ENCODE measurements at places on chromosomes 5 and 9.

DNA sequence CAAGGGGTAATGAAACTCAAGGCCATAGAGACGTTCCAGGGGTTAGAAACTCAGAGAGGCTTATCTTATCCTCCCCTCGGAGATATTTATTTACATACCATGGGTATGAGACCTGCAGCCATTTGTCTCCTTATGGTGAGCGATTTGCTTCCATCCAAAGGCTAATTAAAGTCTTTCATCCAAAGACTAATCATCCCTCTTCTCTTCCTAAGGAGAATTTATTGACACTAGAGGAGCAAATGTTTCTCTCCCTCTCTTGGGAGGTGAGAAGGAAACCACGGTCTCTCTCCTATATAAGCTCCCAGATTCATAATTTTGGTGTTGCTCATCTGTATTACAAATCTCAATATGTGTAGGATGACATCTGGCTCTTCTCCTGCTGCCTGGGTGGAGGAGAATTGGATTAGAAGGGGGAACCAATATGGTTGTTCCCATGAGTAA, 31.0 kb upstream of the RPS23 start:
- DNase-seq: peak; percentile 29

GRCh38 chr5:172455511-172456061, 1.3 kb upstream of the SH3PXD2B start:
- peak; percentile 78 for DNase-seq

DNA sequence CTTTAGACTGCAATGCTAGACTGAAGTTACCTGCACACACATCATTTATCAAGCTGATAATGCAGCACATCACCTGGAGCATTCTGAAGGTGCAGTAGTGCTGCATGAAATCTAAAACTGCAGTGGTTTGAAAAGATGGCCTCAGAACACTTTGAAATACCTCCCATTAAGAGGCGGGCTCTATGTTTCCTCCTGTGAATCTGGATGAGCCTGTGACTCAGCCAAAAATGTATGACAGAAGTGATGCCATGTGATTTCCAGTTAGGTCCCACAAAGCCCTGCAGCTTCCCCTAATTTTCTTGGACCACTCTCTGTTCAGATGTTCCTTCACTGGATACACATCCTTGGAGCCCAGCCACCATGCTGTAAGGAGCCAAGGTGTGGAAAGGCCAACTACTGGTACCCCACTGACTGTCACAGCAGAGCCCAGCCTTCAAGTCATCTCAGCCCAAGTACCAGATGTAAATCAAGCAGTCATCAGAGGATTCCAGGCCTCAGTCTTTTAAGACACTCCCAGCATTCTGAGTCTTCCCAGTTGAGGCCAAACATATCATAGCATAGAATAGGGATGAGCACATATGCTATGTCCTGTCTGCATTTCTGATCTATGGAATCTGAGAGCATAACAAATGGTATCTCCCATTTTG, 27.2 kb upstream of the DEPDC1B start:
- no peak for DNase-seq

GRCh38 chr9:120940573-120940972, 14.0 kb upstream of the TRAF1 start:
- no peak for DNase-seq

- DNase-seq: no peak
These were observed 7.6 kb upstream of the SLC30A5 start for GRCh38 chr5:69086206-69086605.

All from fibroblast of lung (primary cell).